Stimulated activated CD4-positive, alpha-beta T cell treated with anti-CD3 and anti-CD28 coated beads, Interleukin-1b, Interleukin-23, amount 100 ng/mL, for 24 hours (primary cell): ENCODE measurements at places on chromosomes 2 and 18.

GRCh38 chr18:6374340-6374739, 40.4 kb downstream of the L3MBTL4 start:
- no peak for DNase-seq

DNA sequence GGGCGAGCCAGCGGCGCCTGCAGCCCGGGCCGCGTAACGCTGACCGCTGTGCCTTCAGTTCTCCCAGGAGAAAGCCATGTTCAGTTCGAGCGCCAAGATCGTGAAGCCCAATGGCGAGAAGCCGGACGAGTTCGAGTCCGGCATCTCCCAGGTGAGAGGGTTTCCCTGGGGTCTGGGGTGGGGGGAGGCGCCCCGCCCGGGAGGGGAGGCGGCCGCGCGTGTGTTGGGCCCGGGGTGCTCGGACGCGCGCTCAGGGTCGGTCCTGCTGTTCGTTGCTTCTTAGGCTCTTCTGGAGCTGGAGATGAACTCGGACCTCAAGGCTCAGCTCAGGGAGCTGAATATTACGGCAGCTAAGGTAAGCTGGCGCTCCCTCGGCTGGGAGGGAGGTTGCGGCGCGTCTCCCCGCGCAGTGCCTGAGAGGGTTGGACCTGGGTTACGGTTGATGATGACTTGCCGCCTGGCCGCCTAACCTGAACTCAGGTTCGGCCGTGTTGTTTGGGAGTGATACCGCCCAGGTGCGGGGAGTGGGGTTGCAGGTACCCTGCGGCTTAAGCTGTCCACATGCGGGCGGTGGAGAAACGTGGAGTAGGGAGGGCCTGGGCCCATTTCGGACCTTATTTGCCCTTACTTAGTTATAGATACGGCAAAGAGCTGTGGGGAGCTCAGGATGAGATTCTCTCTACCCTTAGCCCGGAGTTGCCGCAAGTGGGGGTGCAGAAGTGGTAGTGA, 638 bp downstream of the RPS7 start:
- DNase-seq = no peak

DNA sequence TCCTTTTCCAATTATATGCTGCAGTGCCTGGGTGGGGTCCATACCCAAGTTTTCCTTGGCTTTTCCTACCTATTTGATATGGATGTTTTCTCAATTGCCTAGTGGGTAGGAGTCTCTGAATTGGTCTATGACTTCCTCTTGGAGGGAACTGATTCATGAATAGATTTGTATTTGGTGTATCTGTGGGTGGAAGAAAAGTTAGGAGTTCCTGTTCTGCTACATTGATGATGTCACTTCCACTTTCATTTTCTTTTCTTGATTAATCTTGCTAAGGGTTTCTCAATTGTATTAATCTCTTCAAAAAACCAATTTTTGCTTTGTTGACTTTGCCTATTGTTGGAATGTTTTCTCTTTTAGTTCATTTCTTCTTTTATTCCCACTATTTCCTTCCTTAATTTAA, 37.4 kb upstream of the SLC9A2 start:
- DNase-seq = no peak

DNA sequence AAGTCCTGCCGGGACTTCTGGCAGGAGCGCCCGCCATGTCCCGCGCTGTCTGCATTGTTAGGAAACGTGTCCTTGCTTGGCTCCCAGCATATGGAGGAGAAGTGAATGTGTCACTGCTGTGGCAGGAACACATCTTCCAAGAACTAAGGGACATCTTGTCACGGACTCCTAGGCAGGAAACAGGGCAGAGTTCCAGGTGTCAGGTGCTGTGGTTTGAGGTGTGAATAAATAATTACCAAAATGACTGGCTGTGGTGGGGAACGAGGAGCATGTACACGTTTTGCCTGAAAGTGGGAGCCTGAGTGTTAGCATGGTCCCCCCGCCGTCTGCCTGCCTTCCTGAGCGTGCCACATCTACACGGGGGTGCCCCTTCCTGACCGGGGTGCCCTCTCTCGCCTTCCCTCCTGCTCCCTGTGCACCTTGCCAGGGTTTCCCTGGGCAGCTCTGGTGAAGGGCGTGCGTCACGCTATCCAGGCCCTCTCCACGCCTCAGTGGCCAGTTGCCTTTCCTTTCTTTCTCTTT, 237.5 kb downstream of the LDLRAD4 start:
- no peak for DNase-seq

DNA sequence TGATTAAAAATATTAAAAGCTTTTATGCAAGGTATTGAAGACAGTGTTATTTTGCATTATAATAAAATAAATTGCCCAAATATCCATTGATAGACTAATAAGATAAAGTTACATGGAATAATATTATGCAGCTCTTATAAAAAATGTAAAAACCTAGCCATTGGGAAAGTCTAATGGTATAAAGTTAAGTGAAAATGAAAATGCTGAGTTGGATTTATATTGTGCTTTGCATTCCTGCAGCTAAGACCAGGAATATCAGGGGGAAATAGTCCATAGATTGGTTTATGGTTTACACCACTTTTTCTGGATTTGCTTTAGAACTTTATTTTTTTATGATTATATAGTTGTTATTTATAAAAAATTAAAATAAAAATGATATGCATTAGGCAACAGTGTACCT, 46.1 kb upstream of the LYPD6B start:
- no peak for DNase-seq

- DNase-seq = no peak
Measured at GRCh38 chr2:239978411-239978810, 46.7 kb downstream of the NDUFA10 start.

- DNase-seq = no peak
Measured at GRCh38 chr2:219523031-219523671, 8.9 kb downstream of the ASIC4 start.

DNA sequence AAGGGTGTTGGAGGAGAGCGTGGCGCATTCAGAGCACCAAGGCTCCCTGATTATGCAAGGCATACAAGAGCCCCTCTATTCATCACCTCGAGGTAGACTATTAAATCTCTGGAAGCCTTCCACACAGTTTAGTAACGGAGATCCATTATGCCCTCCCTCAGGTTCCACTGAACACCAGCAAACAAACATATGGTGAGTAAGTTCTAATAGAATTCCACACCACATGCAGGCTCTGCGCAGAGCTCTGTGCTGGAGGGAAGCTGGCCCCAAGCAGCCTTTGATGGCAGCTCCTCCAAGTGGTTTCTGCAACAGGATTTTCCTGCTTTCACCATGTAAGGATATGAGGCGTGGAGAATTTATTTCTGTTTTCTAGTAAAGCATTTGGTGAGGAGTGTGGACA, 238.6 kb downstream of the C1D start:
- no peak for DNase-seq

DNA sequence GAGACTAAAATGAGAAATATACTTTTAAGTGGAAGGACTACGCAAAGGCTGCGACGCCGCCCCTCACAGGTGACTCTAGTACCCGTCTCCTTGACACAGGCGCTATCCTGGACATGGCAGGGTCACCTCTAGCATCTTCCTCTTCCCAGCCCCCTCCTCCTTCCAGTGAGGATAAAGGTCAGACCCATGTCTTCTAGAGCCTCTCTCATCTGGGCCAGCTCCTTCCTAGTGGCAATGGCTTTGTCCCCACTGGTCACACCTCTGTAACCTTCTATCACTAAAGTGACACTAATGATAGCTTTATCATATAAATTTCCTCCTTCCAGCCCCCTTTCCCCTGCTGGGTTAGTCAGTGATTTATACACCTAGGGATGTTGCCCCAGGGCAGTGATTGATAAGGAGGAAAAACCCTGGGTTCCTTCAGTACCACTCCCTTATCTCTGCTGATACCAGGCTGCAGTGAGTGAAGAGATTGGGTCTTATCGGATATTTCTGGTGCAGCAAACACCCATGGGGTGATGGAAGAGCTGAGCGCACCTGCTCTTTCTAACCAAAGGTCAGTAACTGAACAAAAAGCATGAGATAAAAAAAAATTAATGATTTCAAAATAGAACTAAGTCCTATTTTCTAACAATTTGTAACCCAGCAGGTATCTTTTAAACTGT, 62.0 kb upstream of the FZD5 start:
- no peak for DNase-seq

GRCh38 chr2:226916669-226917068, 80.8 kb downstream of the RHBDD1 start:
- no peak for DNase-seq

DNA sequence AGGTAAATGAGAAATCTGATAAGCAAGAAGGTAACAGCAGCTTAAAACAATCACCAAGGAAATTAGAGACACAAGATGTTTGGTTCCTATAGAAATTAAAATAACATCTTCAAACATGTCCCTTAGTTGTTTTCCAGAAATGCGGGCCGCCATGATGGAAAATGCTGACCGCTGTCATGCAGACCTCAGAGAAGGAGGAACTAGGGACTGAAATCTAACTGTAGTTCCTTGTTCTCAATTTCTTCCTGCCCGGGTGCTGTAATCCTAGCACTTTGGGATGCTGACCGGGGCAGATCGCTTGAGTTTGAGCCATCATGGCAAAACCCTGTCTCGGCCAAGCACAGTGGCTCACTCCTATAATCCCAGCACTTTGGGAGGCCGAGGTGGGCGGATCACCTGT, 51.1 kb downstream of the TEX51 start:
- DNase-seq = no peak

DNA sequence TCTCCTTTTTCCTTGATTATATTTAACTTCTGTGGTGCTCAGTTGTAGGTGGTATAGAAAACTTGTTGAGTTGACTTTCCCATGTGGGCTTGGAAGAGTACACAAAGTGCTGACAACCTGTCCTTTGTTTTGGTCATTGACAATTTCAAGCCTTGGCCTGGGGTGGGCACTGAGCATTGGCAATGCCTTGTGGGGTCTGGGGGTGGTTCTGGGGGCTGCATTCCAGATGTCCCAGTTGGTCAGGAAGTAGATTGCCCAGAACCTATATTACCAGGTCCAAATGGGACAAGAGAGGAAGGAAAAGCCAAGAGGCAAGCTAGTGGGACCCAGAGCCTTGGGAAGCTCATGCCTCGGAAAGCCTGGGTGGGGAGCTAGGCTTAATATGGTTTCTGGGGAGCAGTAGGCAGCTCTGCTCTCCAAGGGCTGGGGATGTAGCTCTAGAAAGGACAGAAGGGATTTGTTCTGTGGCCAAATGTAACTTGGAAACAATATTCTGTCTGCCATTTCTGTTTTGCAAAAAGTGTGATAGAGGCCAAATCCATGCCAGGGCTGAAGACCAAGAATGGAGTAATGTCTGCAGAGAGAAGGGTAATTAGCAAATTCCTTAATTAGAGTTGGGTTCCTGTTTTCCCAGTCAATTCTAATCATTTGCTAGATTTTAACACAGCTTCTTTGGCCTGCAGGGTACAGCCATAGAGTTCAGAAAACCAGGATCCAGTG, 87.4 kb downstream of the SLC4A3 start:
- DNase-seq = no peak

- no peak for DNase-seq
Measured at GRCh38 chr2:637406-637776, 39.8 kb downstream of the TMEM18 start.

- DNase-seq = no peak
Measured at GRCh38 chr18:69567813-69568488, 167.3 kb downstream of the DOK6 start.

GRCh38 chr2:68295516-68295915, 24.2 kb downstream of the CNRIP1 start:
- no peak for DNase-seq

GRCh38 chr2:47024046-47024445, 108.4 kb upstream of the MCFD2 start:
- DNase-seq = no peak

GRCh38 chr2:45242161-45242741, 233.0 kb upstream of the SIX2 start:
- no peak for DNase-seq

DNA sequence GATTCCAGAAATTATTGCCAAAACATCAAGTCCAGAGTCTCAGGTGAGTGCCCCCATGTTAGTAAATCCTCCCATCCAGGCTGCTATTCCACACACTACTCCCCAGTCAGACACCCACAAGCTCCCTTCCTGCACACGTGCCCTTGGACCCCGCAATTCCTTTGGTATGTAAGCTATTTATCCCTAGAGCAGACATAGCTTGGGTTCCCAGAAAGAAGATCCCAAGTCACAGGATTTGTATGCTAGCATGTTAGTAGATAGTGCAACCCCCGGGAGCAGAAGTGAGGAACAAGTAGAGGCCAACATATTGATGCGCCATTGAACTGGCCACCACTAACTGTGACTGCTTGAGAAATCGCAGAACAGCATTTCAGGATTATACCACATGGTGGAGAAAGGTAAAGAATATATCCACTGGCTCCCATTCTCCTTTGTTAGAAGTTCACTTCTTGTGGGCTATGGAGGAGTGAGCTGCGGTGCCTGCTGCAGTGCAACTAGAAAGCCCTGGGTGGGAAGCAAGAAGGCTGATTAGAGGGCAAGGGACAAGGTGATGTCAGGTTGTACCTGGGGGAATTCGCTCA, 137.5 kb upstream of the CHAC2 start:
- no peak for DNase-seq

GRCh38 chr18:31206071-31206470, 43.4 kb upstream of the DSC1 start:
- no peak for DNase-seq

GRCh38 chr2:50651676-50652075, 380.3 kb downstream of the NRXN1 start:
- DNase-seq = no peak

GRCh38 chr18:40576507-40577115, 1378.4 kb upstream of the PIK3C3 start:
- no peak for DNase-seq

DNA sequence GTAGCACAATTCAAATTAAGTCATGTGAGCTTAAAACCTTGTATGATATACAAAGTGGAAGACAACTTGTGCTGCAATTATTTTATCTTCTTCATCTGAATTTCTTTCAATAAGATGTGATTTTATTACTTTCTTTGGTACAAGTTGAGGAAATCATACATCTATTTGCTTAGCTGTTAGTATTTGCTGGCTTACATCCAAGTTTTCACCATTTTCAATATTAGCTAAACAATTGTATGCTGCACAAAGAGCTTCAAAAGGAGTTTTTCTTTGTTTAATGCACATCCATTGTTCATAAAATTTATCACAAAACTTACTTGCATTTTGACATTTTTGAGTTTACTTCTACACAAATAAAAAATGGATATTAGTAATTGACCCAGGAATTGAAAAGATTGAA, 40.9 kb downstream of the SCN9A start:
- no peak for DNase-seq

GRCh38 chr2:192245329-192245728, 50.6 kb upstream of the TMEFF2 start:
- no peak for DNase-seq

- DNase-seq = no peak
Measured at GRCh38 chr2:8679567-8679826, 2.4 kb upstream of the ID2 start.
